Lung (tissue), 17 donors: ENCODE measurements at places on chromosomes 7 and 10. TPM values are rescaled to one million over a fixed set of nuclear protein-coding genes. Genes with fewer than 3 reads are reported as not detected.

The FRMD4A gene
- total RNA-seq = 39.7 TPM

The SLC39A12 gene
- total RNA-seq = not detected

The GHRHR gene
- 0.77 TPM for total RNA-seq

The LSM8 gene
- total RNA-seq = 70.8 TPM

The FAM25A gene
- not detected for total RNA-seq

The CAV2 gene
- 143 TPM for total RNA-seq

The ZNHIT1 gene
- 72.3 TPM for total RNA-seq

The KNDC1 gene
- total RNA-seq = 21.0 TPM

The POP7 gene
- total RNA-seq = 20.3 TPM
